Stimulated activated CD4-positive, alpha-beta T cell treated with anti-CD3 and anti-CD28 coated beads, Interleukin-15, amount 100 ng/mL, for 1 hour (primary cell): ENCODE measurements at places on chromosomes 2 and 18.

DNA sequence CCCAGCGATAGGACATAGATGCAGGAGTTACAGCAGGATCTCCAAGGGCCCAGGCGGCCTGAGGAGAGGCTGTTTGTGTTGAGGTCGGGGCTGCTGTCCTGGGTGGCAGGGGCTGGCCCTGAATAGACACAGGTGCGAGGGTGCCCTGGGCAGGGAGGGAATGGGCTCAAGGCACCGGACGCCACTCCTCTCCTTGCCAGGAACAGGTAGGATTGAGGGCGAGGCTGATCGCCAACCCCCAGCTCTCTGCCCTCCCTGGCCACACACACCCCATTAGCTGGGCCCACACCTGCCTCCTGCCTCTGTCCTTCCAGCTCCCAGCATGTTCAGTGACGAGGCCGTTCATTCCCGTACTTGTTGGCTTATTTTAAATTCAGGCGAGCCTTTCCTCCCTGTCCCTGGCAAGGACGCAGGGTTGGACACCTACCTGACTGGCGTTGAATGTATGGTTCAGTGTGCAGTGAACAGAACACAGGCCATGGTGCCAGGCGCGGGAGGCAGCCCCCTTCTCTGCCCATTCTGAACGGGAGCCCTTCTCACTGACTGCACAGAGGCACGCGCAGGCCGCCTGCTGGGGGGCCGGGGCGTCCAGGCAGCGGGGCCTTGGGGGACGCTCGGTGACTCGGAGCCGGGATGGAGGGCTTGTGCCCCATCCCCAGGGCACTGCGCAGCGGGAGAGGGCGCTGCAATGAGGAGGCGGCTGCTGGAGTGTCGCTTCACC, 41.3 kb upstream of the SNED1 start:
- DNase-seq: no peak

DNA sequence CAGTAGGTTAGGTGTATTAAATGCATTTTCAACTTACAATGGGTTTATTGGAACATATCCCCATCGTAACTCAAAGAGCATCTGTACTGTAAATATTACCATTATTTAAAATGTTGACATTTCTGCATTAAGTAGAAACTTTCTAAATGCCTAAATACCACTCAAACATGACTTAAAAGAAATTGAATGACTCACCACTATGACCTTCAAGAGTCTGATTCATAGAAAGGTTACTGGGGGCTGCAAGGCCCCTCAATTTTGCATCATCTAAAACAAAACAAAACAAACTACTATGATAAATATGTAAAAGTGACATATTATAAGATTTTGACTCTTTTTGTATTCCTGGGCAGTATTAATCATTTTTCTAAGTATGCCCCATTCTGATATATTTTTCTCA, 7.6 kb downstream of the WDR35 start:
- no peak for DNase-seq

- DNase-seq: no peak
Measured at GRCh38 chr18:42578792-42579191, 536.7 kb downstream of the RIT2 start.

DNA sequence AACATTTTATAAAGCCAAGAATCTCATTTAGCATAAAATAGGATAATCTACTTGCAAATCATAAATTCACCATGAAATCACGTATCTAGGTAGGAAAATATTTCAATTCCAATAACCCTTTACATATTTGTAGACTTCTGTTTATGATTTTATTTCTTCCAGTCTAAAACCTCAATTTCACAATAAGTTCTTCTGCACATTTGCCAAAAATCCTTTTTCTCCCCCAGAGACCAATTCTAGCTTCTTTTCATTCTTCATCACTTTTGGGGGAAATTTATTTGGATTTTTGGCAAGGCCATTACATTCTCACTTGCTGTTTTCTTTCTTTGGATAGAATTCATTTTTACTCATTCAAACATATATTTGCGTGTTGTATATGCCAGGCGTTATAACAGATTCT, 86.8 kb downstream of the SPRED2 start:
- DNase-seq: no peak

- DNase-seq: no peak
Measured at GRCh38 chr2:146701183-146701582, 1143.6 kb upstream of the ACVR2A start.

- DNase-seq: no peak
Measured at GRCh38 chr2:28678175-28678855, 73.3 kb upstream of the PPP1CB start.
